ENCODE measurements at places on chromosomes 7 and 10.

GRCh38 chr10:110833234-110833940, 38.3 kb upstream of the PDCD4 start:
- DNase-seq: no peak

GRCh38 chr10:84822931-84823630, 494.7 kb downstream of the CCSER2 start:
- DNase-seq: no peak

GRCh38 chr7:45294559-45294958, 137.0 kb downstream of the RAMP3 start:
- DNase-seq: no peak

- no peak for DNase-seq
Measured at GRCh38 chr7:120475994-120476393, 203.0 kb downstream of the KCND2 start.

- no peak for DNase-seq
Measured at GRCh38 chr10:114687459-114687858, 29.4 kb upstream of the ABLIM1 start.

GRCh38 chr7:107045195-107045960, 873 bp downstream of the PRKAR2B start:
- peak; percentile 22 for DNase-seq

- no peak for DNase-seq
Measured at GRCh38 chr10:133457100-133457841, 3.5 kb downstream of the SCART1 start.

DNA sequence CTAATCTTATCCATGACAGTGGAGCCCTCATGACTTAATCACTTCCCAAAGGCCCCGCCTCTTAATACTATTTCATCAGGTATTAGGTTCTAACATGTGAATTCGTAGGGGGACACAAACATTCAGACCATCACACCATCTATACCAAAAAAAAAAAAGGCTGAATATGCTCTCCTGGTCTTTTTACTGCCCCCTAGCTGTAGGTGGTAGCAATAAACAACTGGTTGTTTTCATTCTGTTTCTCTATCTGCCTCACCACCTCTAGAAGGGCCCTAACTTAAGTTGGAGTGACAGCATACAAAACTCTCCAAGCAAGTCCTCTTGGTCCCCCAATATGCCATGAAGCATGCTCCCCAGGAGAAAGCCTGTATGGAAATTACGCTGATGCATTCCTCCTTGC, 94.1 kb downstream of the GRM8 start:
- DNase-seq: peak; percentile 16

DNA sequence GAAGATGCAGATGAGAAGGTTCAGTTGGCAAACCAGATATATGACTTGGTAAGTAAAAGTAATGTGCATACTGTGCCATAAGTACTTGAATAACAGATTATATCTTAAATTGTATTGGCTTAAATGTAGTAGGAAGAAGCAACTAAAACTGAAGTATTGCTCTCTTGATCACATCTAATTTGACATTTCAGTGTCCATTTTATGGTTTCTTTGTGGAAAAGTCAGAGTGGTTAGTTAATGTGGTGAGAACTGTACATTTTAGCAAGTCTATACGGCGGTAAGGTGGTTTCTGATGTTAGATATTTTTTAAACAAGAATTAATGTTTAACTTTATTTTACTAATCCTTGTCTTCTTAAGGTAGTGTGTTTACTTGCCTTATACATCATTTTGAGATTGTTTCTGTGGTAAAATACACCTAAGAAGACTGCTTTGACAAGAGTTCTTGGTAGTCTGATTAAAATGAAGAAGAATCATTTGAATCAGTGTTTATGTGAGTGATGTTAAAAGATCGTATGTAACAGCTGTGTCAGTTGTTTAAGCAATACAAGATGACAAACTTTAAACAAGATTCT, 5.1 kb downstream of the ING3 start:
- DNase-seq: no peak

- no peak for DNase-seq
Measured at GRCh38 chr7:92904244-92905131, 68.1 kb upstream of the CDK6 start.

GRCh38 chr10:77603534-77603927, 34.1 kb downstream of the KCNMA1 start:
- no peak for DNase-seq

- DNase-seq: no peak
Measured at GRCh38 chr7:72337390-72338167, 74.6 kb downstream of the CALN1 start.

DNA sequence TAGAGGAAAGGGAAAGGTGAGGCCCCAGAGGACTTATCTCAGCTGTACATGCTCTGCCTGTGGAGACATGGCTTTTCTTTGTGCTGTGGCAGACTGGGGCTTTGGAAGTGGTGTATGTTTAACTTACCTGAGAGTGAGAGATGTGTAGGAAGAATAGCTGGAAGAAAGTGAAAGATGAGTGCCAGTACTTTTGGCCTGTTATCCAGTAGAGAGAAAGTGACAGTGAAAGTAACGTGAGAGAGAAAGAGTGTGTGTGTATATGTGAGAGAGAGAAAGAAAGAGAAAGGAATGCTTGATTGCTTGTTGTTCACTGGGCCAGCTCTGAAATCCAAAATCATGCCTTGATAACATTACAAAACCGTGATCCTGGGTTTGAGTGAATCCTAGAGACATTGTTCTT, 25.5 kb downstream of the MTURN start:
- no peak for DNase-seq

GRCh38 chr10:29534590-29534989, 100.2 kb downstream of the SVIL start:
- no peak for DNase-seq

- peak; percentile 61 for DNase-seq
Measured at GRCh38 chr10:7260412-7260900, 150.4 kb downstream of the SFMBT2 start.

GRCh38 chr10:116728526-116729096, 13.8 kb downstream of the HSPA12A start:
- no peak for DNase-seq

DNA sequence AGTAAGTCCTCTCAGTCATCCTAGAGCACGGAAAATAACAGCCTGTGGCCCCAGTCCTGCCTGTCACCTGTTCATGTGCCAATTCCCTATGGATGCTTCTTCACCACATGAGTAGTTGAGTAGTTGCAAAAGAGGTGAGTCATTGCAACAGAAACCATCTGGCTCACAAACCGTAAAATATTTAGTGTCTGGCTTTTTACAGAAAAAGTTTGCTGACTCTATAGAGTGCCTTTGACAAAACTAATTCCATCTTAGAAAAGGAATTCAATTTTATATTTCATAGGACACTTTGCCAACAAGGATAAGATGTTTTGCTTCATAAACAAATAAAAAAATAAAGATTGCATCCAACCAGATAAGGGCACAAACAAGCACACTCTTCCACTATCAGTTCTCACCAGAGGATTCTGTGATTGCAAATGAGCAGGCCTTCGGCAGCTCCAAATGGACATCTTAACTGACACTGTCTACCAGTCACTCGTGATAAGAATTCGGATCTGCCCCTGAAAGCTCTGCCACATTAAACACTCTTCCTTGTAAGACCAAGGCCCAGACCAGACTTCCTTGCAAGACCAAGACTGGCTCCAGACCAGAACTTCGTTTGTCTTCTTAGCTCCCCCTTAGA, 242.7 kb upstream of the SEMA3C start:
- DNase-seq: peak; percentile 15

DNA sequence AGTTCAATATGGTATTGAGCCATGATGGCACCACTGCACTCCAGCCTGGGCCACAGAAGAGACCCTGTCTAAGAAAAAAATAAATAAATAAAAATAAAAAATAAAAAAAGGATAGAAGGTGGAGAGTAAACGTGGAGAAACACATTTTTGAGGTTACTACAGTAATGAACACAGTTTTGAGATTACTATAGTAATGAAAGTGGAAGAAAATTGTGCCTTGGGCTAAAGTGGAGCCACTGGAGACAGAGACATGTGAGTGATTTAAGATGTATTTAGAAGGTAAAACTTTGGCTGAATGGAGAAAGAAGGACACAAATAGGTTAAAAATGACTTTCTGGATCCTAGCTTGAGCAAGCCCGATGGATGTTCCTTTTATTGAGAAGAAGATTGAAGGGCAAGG, 76.8 kb downstream of the HGF start:
- DNase-seq: no peak

DNA sequence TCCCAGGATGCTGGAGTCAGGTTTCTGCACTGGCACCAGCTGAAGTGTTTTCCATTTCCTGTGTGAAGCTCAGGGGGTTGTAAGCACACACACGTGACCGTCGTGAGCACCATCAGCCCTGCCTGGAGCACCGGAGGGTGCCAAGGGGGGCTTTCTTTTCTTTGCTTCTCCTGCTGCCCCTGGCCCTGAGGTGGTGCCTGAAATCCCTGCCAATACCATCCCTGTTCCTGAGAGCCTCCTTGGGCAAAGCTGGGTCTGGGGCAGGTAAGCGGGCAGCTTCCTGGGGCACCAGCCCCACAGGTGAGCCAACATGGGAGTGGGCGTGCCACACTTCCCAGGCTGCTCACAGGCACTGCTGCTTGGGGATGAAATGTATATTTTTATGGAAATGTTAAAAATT, 593.6 kb downstream of the DNAJB6 start:
- DNase-seq: no peak

- DNase-seq: no peak
Measured at GRCh38 chr10:101019440-101019703, 11.6 kb downstream of the PDZD7 start.

- no peak for DNase-seq
Measured at GRCh38 chr7:107312418-107312817, 143.6 kb downstream of the HBP1 start.

- DNase-seq: no peak
Measured at GRCh38 chr10:33353853-33354252, 19.4 kb upstream of the NRP1 start.

DNA sequence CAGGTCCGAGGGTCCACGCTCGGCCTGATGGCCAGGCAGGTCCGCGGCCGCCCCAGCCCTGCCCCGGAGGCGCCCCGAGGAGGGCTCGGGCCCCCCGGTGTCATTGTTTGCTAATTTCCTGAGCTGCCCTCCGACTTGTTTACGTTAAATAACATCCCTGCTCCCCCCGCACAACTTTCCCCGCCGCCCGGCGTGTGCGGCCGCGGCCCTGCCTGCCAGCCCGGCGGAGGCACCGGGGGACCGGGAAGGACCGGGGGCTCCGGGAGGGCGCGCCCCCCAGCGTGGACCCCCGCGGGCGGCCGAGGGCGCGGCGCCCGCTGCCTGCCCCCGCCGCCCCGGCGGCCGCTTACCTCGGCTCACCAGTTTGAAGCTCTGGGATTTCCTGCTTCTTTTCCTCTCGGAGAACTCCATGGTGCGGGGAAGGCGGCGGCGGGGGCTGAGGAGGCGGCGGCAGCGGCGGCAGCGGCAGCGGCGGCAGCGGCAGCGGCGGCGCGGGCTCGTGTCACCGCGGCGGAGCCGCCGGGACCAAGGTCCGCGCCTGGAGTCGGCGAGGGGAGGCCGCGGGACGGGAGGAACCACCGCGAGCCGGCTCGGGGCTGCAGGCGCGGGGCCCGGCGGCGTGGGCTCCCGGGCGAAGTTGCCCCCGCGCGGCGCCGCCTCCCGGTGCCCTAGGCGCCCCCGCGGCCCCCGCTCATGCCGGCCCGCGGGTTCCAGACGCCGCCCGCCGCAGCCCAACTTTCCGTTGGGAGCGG, 515 bp downstream of the BEND7 start:
- peak; percentile 34 for DNase-seq

DNA sequence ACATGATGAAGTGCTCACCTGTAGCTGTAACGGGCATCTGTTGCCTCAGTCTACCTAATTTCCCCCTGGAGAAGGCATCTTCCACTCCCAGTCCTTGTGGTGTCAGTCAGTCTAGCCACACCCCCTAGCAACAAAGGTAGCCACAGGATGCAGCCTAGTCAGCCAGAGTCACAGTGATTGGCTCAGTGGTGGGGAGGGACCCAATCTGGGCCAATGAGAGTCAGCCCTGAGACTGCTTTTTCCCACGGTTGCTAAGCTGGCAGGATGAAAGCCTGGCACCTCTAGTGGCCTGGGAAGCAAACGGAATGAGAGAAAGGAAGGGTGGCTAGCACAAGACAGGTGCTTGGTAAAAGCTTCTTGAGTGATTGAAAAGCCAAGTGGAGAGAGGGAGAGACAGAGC, 118.6 kb downstream of the SH3PXD2A start:
- DNase-seq: peak; percentile 61

DNA sequence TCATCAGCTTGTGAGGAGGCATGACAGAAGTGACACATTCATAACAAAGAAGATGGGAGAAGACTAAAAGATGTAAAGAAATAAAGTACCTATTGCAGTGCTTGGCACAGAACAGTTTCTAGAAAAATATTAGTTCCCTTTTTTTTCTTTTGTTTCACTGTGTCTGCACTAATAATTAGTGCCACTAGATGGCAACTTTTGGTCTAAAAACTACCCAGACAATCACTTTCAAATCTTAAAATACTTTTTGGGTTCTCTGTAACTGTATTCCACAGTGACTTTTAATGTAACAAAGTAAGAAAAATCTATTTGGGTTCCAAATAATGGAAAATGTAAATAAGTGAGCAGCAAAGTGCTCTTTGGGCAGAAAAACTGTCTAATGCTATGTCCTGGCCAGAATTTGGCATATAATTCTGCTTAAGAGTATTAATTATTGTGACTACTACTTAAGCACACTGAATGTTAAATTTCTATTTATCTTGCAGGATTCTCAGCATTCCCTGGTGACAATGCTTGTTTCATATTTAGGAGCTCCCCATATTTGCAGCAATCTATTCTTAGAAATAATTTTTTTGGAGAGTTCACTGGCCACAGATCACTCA, 134.8 kb upstream of the KIF5B start:
- DNase-seq: peak; percentile 9

DNA sequence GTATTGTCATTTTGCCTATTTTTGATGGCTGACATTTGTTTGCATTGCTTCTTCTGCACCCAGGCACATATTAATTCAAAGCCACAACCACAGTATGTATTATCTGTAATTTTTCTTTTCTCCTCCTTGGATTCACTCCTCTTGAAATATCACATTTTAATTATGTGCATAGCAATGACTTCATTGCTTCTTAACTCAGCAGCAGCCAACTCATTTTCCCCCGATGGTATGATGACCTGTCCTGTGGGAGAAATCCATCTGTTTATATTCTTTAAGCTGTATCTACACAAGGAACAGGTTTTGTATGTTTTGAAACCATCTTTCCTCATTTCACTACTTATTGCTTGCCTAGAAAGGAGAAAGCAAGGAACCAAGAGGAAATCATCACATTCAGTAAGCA, 588.8 kb downstream of the INHBA start:
- DNase-seq: no peak

DNA sequence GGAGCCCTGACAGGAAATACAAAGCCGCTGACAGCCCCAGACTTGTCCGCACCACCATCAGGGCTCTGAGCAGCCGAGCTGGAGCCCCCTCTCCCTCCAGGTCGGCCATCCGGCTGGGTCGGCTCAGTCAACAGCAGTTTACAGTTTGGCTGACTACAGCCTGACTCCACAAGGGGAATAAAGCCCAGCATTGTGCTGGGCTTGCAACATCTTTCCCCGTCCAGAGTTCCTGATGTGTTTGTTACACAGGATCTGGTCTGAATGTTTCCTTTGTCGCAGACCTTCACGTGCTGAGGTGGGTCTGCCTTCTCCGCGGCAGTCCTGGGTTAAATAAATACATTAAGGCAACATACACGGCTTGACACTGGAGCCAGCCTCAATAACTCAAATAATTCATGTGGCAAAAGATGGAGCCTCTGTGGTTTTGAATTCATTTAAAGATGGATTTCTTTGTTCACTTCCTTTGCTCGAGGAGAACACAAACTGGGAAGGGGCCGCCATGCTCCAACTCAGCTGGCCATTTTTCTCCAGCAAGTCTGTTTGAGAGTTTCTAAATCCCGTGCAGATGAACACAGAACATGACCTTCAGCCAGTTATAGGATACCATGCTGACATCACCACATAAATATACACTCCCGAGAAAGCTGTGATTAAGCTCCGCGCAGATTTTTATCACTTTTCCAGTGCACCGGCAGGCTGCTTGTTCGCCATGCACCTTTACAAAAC, 192.1 kb downstream of the WDR11 start:
- DNase-seq: peak; percentile 57
